ENCODE measurements at places on chromosomes 2 and 18. TPM values are rescaled to one million over a fixed set of nuclear protein-coding genes. Genes with fewer than 3 reads are reported as not detected.

TPO gene
- not detected for total RNA-seq

IL37 gene
- total RNA-seq, result not detected

GALR1 gene
- not detected for total RNA-seq

DNA sequence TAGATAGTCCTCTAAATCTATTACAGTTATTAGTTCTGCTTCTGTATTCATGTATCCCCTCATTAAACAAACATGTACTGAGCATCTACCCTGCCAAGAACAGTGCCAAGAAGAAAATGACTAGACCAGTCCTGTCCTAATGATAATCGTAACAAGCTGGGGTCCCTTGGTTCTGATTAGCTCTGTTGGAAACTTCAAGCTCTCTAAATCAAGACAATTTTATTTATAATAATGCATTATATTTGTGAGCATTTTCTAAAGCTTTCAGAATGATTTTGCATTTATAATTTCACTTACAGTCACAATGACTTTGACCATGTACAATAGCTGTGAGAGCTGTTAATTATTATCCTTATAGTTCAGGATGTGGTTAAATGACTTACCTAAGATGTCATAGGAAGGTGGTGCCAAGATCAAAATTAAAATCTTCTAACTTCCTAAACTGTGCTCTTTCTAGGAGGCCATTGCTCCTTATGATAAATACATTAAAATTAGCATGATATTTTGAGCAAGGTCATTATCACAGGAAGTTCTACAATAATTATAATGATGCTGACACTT lies 336.5 kb upstream of the SLC39A10 start:
- DNase-seq, result no peak

- no peak for DNase-seq
Measured at GRCh38 chr2:130846686-130847375, 10.1 kb downstream of the ARHGEF4 start.

DNA sequence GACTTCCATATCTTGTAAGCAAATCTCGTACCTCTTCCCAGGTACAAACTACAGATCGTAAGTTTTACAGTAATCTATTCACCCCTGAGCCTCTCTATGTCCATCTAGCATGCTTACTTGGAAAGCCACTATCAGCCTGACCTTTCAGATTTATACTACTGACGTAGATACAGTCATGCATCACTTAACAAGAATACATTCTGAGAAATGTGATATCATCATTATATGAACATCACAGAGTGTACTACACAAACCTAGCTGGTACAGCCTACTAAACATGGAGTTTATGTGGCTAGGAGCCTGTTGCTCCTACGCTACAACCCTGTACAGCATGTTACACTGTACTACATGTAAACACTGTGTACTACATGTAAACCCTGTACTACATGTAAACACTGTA lies 293.2 kb upstream of the ZNF804A start:
- DNase-seq, result no peak

DNA sequence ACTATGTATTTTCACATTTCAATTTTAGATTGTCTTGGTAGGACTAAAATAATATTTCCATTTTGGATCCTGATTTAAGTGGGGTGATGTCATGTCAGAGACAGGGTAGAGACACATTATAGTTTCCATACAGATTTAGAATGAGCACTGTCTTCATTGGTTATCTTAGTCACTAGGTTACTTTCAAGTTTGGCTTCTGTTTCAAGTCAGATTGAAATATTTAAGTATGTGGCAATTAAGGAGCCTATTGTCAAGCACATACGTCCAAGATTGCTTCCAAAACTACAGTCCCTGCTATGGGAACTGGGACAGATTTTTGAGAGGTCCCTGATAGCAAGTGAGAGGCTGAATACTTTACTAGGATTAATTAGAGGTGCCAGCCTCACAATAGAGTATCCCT lies 89.2 kb upstream of the FAM117B start:
- no peak for DNase-seq

DNA sequence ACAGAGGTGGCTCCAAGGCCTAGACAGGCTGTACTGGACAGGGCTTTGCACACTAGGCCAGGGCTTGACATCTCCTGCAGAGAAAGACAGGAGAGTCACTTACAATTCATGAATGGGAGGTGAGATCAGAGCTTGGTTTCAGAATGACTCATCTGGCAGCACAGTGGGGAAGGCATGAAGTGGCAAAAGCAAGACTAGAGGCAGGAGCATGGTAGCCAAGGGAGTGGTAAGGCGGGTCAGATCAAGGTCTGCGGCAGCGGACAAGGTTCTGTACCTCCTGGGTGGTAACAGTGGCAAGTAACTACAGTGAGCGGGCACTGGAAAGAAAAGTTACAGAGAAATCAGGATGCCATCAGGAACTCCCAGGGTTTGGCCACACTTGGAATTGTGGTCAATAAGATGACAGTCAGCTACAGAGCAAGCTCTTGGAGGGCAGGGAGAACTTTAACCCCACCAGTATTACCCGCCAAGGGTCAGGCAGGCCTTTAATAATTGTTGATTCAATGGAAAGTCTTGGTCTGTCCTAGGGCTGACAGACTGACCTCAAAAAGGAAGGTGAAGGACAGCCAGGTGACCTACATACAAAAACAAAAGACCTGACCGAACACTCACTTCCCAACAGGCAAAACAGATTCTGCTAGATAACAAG lies 5.7 kb downstream of the MCFD2 start:
- DNase-seq, result no peak

- DNase-seq, result no peak
Measured at GRCh38 chr2:205734436-205735037, 52.2 kb downstream of the NRP2 start.

- DNase-seq, result no peak
Measured at GRCh38 chr2:11483806-11484617, 18.1 kb upstream of the E2F6 start.

- DNase-seq, result no peak
Measured at GRCh38 chr2:105812180-105813044, 67.7 kb downstream of the NCK2 start.

DNA sequence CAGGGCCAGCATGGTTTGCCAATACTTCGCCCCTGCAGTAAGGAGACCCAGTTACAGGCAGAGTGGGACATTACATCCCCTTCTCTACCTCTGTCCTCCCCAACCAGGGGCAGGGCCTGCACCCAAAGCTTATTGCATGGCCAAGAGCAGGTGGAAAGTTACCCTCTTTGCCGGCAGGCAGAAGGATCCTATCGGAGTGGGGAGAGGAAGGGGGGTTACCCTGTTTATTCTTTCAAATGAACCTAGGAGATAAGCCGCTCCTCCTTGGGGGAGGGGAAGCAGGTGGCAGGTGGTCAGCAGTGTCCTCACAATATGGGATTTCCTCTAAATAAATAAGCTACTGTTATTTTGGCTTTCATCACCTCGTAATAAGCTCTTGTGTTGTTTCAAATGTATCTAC lies 53.9 kb downstream of the SPATS2L start:
- no peak for DNase-seq

DNA sequence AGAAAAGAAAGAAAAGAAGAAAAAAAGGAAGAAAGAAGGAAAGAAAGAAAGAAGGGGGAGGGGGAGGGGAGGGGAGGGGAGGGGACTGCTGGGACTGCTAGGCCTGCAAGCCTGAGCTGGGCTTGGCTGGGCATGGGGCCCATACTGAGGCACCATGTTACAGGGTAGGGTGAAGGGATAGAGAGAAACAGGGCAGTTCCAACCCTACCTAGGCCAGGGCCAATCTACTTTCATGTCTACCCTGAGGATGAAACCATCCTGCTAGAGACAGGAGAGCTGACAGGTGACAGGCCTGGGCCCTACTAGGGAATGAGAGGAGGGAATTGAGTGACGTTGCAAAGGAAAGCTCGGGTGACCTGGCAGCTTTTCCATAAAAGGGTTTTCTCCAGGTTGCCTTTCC lies 41.7 kb downstream of the TEX44 start:
- DNase-seq, result no peak

GRCh38 chr2:52079602-52080001 lies 1047.7 kb upstream of the NRXN1 start:
- DNase-seq, result no peak

All from CD8-positive, alpha-beta T cell (primary cell).